ENCODE measurements at places on chromosomes 2 and 18.
A peak's percentile ranks its signal among the peaks of the same experiment; 100 is the strongest.

- peak; percentile 73 for DNase-seq
Measured at GRCh38 chr18:38421872-38422615, 856.4 kb upstream of the CELF4 start.

DNA sequence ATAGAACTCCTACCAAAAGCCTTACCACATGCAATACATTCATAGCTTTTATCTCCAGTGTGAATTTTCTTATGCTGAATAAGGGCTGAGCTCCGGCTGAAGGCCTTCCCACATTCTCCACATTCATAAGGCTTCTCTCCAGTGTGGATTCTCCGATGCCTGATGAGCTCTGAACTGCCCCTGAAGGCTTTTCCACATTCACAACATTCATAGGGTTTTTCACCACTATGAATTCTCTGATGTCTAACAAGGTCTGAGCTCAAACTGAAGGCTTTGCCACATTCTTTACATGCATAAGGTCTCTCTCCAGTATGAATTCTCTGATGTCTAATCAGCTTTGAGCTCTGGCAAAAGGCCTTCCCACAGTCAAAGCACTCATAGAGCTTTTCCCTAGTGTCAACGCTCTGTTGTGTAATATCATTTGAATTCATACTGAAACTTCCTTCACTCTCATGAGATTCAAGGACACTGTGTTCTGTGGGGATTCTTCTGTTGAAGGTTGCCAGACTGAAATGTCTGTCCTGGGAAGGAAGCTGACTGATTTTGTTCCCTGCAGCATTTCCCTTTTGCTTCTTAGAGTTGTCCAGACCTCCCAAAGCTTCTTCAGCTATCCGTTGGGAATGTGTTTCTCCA, 12.9 kb downstream of the ZNF397 start:
- DNase-seq = no peak

GRCh38 chr18:62723666-62724281, 8.4 kb downstream of the PHLPP1 start:
- DNase-seq = peak; percentile 66

DNA sequence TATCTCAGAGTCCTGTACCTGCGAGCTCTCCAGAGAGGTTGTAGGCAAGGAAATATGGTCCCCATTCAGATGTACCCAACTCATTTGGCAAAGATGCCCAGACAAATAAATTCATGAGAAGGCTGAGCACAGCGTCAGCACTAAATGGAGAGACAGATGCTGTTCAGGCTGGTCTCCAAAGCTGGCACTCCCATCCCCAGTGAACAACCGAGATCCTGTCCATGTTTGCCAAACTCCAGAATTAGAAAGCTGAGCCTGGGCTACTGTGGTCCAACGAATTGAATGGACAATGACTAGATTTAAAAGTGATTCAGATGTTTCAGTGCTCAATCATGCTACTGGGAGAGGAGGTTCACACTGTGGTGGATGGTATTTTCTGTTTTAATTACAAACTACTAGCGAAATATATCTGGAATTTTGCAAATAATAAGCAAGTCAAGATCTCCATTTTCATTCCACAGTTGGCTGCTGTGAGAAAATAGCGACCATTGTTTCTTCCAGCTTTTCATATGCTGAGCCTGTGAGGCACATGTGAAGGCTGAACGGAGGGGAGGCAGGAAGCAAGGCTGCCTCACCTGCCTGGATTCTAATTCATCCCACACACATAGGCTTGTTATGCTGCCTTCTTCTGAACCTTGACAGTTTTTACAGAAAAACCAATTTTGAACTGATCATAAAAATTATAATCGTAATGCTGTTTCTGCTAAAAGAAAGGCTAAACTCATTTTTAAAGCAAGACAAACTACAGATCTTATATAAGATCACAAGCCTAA, 22.6 kb upstream of the DAPL1 start:
- DNase-seq = peak; percentile 78
